ENCODE measurements at places on chromosomes 7 and 10.

DNA sequence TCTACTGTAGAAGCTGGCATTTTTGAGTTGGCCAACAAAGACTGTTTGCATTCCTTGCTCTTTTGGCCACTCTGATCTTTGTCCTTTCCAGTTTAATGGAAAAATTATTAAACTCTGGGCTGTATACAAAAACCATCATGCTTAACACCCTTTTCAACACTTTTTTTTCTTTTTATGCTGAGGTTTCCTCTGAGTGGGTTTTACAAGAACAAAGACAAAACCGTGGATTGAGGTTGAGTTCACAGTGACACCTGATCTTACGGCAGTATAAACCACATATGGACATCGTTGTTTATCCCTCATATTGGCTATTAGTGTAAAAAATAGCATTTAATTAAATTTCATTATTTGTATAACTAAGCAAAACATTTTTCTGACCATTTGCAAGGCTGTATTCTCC is 21.8 kb downstream of the MGAM start:
- no peak for DNase-seq

GRCh38 chr7:94183891-94184290 is 179.7 kb upstream of the BET1 start:
- no peak for DNase-seq

DNA sequence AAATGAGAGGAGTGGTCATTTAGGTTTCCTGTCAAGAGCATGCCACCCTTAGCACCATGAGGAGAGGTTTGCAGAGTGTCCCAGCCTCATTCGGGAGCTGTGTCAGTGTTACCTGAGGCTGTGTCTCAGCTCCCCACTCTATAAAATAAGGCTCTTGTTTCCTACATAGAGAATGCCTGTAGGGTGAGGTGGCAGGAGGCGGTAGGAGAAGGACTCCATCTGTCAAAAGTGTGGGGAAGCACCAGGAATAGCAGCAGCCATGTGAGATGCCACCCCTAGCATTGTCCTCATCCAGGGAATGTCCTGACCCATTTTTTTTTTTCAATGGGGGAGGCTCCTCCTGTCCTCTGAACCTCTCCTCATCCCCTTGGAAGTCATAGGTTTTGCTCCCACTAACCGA is 451.2 kb downstream of the PLXNA4 start:
- no peak for DNase-seq

DNA sequence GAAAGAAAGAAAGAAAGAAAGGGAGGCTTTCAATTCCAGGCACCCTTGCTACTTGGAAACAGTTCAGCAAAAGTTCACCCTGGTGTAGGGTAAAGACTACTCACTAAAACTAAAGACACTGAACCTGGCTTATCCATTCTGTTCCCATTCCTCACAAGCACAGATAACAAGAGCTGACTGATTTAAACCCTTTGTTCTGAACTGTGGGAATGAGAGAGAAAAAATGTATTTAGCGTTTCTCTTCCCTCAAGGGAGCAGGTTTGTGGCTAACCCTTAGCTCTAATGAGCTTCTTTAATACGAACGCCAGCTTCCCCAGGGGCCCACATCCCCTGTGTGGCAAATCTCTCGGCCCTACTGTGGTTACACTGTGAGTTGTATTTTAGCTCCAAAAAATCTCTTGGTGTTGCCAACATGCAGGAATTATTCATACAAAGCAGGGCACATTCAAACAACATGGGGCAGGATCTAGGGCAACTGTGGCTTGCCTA is 23.3 kb downstream of the PRTFDC1 start:
- DNase-seq = no peak

GRCh38 chr7:92837000-92837749 is 802 bp upstream of the CDK6 start:
- no peak for DNase-seq

DNA sequence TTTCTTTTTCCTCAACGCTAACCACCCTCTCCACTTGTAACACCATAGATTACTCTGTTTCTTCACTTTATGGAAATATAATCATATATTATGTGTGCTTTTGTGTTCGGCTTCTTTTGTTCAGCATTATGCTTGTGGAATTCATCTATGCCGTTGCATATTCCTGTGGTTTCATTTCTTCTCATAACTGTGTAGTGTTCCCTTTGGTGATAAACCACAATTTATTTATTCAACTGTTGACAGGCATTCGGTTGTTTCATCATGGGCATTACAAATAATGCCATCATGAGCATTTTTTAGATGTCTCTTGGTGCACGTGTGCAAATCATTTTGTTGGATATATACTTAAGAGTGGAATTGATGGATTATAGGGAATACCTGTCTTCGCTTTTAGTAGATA is 12.1 kb downstream of the AVL9 start:
- no peak for DNase-seq

DNA sequence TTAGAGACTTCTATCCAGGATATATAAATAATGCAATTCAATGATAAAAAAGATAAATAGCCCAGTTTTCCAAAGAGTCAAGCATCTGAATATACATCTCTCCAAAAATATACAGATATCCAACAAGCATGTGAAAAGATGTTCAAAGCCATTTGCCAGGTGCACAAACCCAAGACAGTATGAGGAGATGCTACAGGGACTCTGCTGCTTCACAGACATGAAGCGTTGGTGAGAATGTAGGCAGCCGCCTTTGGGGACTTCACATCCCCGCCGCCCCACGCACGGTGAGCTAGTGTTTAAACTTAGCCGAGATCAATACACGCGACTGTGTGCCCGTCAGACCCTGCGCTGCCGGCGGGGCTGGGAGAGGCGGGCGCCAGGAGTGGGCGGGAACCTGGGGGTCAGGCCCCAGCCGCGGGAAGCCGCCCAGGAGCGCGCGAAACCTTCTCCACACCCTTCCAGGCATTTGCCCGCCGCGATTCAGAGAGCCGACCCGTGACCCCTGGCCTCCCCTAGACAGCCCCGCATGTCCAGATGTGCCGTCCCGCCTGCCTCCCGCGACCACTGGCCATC is 927 bp upstream of the ALOX5 start:
- no peak for DNase-seq

GRCh38 chr10:102796407-102797176 is 40.6 kb downstream of the CYP17A1 start:
- no peak for DNase-seq

- DNase-seq = no peak
Measured at GRCh38 chr7:155489158-155489840, 31.4 kb downstream of the EN2 start.

DNA sequence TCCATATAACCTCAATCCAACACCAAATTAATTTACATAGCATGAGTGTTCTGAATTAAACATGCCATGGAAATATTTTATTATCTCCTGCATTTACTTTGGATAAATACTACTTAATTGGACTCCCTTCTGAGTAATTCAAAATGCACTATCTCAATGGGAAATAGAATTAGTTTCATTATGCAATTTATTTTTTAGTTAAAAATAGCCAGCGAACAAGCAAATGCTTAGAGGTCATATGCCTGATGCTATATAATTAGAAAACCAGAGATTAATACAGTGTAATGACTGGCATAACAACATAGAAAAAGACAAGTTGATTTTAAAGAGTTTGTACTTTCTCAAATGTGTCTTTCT is 161.0 kb upstream of the LAMB4 start:
- no peak for DNase-seq

- no peak for DNase-seq
Measured at GRCh38 chr10:21150166-21150565, 253.1 kb upstream of the NEBL start.

DNA sequence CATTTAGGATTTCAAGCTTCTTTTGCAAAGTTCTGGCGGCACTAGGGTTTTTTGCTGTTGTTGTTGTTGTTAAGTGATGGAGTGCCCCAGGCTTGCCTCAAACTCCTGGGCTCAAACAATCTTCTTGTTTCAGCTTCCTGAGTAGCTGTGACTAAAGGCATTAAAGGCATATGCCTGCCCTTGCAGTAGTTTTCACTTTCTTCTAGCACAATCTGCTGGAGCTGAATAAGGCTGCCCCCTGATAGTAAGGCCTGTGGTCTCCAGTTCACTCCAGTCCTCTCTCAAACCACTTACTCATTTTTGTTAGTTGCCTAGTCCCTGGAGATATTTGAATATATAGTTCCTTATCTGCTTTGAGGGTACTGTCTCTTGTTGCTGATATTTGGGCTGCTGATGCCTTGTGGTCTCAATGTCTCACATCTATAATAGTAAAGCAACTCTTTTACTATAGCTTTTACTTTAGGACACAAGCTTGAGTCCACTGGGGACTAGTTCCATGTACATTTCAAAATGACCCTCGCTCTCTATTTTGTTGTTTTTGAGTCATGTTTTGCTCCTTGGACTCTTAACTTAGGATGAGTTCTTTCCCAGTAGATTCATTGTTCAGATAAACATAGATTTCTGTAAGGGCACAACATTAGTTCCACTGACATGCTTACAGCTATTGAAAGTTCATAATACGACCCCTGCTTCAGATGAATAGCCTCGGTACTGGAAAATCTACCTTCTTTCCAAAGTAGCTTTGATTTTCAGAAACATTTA is 25.5 kb downstream of the PHF14 start:
- DNase-seq = no peak

DNA sequence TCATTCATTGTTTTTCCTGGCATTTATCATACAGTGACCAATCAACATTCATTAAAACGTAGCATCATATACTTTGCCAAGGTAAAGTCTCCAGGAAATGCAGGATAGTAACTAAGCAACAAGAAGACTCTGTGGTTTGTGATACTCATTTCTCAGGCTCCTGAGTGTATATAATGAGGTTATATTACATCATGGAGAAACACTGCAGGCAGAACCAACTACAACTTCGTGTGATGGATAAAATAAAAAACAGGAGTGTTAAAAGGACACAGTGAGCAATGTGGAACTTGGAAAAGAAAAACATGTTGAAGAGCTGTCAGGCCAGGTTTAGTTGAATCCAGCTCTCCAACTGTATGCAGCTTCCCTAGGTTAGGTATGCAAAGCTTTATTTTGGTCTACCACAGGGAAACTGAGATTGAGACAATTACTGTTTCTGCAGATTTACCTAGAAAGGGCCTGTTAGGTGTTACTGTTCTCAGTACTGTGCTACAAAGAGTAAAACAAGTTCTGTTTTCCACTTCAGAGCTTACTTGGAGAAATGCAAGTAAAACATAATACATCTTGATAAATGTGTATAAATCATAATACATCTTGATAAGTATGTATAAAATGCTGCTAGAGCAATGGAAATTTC is 7.8 kb upstream of the CCNY start:
- DNase-seq = no peak

- no peak for DNase-seq
Measured at GRCh38 chr10:123858077-123858681, 33.4 kb downstream of the CPXM2 start.

- DNase-seq = no peak
Measured at GRCh38 chr10:119497243-119497642, 45.3 kb downstream of the RGS10 start.

DNA sequence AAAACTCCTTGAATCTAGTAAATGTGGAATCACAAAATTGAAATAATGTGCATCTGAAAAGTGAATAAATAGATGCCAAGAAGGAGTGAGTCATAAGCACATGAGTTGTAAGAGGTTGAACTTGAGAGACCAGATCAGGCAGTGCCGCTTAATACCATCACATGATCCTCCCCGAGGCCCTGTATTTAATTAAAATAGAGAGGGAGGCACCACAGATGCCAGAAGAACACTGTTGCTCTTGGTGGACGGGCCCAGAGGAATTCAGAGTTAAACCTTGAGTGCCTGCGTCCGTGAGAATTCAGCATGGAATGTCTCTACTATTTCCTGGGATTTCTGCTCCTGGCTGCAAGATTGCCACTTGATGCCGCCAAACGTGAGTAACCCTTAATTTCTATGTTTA is at the start of gene GPNMB:
TSS of gene GPNMB (plus strand) at position 221 of the 400 bp plus-strand sequence. CDS start at position 304, 83 bp downstream.
- peak; percentile 45 for DNase-seq

GRCh38 chr7:25952261-25953057 is 199.5 kb upstream of the NFE2L3 start:
- no peak for DNase-seq

DNA sequence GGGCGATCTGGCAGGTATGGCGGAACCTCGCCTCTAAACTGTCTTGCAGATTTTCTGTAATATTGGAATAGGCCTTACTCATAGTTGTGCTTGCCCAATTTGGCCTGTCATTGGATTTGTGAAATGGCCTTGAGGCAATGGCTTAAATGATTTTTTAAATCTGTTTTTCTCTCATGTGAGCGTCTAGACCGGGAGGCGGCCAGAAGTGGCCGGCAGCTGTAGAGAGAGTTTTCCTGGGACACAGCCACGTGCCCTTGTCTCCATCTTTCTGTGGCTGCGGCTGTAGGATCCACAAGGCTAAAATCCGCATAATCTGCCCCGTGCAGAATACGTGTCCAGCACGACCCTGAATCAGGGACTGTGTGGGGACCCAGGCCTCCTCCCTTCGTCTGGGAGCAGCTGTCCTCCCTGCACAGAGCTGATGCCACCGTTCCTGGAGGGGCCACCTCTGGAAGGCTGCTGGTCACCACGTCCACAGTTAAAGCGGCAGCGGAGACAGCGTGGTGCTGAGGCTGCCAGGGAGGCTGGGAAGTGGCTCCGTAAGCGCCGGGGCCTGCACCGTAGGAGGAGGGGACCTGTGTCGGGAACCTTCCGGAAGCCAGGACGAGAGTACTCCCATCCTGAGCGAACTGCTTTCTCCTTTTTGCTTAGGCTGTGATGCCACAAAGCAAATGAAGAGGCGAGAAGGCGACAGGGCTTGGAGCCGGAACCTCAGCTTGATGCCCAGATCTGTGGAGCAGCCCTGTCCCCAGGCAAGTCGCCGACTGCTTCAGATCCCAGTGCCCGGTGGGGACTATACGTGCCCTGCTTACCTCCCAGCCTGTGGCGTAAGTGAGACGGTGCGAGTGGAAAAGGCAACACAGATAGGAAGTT is 99.8 kb downstream of the DYNC2I1 start:
- DNase-seq = no peak

GRCh38 chr7:98040626-98041360 is 50.8 kb upstream of the OCM2 start:
- DNase-seq = no peak

DNA sequence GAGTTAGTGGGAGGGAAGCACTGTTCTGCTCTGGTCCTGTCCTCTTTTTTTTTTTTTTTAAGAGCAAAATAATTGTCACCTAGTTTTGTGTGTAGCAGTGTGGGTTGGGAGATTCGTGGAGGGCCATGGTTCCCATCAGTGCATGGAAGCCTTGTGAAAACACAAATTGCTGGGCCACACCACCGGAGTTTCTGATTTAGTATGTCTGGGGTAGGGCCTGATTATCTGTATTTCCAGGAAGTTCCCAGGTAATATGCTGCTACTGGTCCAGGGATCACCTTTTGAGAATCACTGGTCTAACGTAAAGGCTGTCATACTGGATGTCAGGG is 191.3 kb downstream of the GATA3 start:
- DNase-seq = no peak

GRCh38 chr7:141664450-141664849 is 37.5 kb downstream of the DENND11 start:
- DNase-seq = no peak

- DNase-seq = no peak
Measured at GRCh38 chr7:149197675-149198074, 2.3 kb downstream of the ZNF282 start.

Data from HS-27A (cell line).